Stimulated activated CD4-positive, alpha-beta T cell treated with anti-CD3 and anti-CD28 coated beads, Interleukin-4, amount 100 ng/mL, for 48 hours (primary cell): ENCODE measurements at places on chromosomes 16 and 17.

- DNase-seq: no peak
These were observed 856 bp upstream of the MON1B start for GRCh38 chr16:77190190-77190477.

- no peak for DNase-seq
These were observed 156.3 kb upstream of the ZKSCAN2 start for GRCh38 chr16:25413975-25414374.

DNA sequence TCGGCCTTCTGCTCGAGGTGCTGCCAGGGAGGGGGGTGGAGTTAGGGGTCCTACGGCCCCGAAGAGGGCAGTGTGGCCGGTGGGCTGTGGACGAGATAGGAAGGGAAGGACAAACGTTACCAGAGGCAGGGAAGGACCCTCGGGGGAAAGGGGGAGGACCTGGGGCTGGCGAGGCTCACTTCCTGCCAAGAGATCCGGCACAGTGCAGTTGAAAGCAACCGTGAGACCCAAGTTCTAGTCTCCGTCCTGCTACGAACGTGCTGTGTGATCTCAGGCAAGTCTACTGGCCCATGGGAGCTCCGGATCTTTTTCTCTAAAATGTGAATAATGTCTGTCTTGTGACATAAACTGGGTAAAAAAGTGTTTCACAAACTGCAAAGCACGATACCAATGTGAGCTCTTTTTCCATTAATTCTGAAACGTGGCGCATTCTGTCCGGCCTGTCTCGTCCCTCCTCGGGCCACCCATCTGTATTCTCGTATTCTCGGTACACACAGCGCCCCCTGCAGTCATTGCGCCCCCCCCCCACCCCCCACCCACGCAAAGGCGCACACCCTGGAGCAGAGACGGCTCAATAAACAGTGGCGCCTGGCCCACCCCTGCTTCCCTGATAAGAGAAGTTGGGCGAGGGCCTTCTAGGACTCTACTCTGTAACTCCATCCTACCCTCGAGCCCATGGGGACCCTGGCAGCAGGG lies 8.8 kb downstream of the CYGB start:
- DNase-seq: no peak

DNA sequence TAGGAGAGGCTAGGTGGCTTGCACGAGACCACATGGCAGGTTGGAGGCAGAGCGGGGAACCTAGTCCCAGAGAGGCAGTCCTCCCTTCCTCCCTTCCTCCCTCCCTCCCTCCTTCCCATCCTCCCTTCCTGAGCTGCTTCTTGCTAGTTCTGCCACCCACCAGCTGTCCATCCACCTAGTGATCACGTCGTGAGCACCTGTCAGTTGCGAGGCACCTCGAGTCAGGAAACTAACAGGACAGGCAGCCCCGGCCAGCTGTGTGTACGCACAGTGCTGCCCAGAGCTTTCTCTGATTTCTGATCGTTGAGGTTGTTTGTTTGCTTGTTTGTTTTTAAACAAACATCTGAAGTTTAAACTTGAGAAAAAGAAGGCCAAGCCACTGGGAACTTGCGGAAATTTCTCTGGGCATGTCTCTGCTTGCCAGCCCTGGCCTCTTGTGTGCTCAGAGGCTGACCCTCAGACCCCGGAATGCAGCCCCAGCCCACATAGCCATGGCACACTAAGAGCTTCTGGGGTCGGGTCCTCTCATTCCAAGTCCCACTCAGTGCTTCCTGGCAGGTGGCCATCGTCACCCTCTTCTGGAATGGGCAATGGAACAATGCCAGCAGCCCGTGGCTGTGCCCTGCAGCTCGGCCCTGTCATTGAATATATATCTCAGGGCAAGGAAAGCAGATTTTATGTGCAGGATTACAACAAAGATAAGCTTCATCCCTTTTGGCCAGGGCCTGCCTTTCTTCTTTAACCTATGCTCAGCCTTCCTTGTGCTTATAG lies 174.0 kb downstream of the KATNIP start:
- DNase-seq: no peak

GRCh38 chr16:27222249-27223225 lies 19.2 kb downstream of the KDM8 start:
- DNase-seq: no peak

DNA sequence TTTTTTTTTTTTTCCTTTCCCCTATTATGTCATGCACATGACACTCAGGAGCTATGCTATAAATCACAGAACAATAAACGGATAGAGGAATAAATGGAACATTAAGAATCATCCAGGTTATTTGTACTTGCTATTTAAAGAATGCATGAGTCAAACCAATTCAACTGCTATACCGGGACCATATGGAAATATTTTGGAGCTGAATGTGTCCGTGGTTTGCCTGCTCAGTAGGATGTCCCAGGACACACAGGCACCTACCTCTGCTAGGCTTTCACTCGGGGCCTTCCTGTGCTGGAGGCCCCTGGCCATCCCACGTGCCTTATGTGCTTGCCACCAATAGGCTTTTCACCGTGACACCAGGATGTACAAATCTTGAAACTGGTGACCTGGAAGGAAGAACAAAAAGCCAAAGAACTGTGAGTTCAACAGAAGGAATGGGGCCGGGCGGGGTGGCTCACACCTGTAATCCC lies 15.3 kb upstream of the SEC14L1 start:
- DNase-seq: no peak

- peak; percentile 34 for DNase-seq
These were observed 757 bp downstream of the FMNL1 start for GRCh38 chr17:45222289-45222995.

GRCh38 chr17:65227637-65228036 lies 90.5 kb downstream of the RGS9 start:
- DNase-seq: no peak

DNA sequence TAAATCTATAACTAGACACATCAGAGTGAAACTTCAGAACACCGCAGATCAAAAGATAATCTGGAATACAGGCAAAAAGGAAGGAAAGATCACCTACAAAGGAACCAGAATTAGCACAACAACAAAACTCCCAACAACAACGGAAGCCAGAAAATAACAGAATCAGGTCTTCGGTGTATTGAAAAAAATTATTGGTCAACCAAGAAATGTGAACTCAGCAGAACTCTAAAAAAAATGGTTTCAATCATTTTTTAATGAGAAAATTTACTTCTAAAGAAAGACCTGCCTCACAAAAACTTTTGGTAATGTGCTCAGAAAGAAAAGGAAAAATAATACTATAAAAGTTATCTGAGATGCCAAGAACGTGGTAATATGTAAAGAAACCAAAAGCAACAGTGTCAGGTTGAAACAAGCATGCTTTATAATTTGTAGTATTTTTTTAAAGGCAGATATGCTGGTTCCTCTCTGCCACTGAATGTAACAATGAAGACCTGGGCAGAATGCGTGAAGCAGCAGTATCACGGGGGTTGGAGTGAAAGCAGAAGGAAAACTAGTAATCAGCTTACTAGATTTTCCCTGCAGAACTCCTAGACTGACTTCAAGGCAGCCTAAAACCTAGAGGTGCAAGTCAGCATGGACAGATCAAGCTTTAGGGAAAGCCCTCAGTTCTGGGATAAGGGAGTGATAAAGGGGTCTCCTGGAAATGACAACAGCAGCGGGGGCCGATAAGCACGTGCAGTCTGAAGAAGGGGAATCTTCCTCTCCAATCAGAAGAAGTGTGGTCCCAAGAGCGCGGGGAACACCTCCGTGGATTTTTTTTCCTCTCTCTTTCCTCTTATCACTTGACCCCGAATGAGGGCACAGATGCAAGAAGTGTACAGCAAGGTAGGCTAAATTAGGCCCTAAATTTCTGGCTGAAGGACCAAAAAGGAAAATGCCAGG lies 80.9 kb upstream of the TEKT1 start:
- DNase-seq: no peak

DNA sequence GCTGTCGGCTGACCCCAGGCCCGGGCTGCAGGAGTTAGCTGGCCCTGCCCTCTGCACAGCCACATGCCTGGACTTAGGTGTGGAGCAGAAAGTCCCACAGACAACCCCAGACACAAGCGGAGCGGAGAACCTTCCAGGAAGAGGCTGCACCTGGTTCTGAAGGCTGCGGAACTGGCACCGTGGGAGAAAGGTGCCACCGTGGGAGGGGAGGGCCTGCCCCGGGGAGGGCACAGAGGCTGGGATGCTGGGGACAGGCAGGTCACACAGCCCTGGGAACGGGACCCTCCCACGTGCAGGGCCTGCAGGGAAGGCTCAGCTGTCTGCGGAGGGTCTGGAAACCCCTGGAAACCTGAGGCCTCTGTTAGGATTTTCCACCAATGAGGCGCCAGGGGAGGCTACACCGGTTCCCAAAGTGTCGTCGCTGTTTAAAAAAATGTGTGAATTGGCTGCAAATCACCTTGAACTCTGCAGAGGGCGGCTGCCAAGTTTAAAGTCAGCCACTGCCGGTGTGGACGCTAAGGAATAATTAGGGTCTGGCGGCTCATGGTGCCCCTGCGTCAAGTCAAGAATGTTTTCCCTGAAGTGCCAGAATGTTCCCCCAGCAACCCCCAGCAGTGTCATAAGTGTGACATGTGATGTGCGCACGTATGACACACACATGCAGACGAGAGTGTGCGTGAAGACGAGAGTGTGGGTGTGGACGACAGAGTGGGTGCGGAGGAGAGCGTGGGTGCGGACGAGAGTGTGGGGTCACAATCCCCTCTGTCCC lies 50.9 kb upstream of the PABPN1L start:
- DNase-seq: no peak

GRCh38 chr17:41784207-41784744 lies 2.2 kb downstream of the JUP start:
- no peak for DNase-seq

DNA sequence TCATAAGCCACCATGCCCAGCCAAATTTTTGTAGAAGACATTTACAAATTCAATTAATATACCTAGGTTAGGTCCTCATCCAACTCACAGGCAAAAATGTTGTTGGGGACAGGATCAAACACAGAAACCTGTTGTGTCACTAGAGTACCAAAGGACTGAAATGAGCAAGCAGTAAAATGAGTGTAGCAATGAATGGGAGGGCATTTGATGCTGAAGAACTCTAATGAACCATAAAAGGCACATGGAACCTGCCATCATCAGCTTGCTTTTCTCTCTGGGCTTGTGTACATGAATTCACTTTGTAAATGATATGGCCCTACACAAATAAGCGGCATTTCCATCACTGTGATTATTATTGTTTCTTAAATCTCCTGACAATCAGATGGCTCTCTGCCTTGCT lies 17.8 kb downstream of the USP31 start:
- no peak for DNase-seq

DNA sequence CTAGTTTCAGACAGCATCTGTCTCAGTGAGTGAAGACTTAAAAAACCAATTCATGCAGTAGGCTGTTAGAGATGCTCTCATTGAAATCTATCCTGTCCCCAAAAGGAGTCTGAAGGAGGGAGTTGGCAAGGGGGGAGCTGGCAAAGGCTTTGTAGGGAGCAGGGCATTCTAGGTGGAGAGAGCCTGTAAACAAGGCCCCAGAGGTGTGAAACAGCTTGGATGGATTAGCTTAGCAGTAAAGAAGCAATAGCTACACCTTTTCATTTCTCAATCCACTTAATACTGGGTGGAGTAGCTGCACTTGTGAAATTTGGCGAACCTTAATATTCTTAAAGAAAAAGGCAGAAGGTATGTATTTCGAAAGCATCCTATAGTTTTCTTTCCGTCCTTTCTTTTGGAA lies 61.8 kb downstream of the KSR1 start:
- DNase-seq: no peak

DNA sequence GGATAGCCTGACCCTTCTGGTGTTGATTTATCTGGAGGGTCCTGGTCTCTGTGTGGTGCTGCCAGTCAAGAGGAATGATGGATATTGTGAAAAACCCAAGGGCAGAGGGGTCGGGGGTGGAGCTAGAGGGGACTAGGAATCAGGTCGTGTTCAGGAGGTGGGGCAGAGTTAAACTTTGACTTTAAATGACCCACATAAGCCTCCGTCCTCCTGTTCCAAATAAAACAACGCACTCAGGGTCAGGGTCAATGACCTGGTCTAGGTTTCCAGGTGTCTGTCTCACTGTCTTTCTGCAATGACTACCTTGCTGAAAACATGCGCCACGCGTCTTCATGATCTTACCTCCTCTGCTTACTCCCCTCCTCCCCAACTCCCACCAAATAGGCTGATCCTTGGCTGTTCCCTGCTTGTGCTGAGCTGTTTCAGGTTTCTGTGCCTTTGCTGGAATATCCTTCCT lies 14.7 kb downstream of the AOC3 start:
- no peak for DNase-seq
